Activated naive CD4-positive, alpha-beta T cell (primary cell): ENCODE measurements at places on chromosomes 5 and 9.
A peak's percentile ranks its signal among the peaks of the same experiment; 100 is the strongest.

DNA sequence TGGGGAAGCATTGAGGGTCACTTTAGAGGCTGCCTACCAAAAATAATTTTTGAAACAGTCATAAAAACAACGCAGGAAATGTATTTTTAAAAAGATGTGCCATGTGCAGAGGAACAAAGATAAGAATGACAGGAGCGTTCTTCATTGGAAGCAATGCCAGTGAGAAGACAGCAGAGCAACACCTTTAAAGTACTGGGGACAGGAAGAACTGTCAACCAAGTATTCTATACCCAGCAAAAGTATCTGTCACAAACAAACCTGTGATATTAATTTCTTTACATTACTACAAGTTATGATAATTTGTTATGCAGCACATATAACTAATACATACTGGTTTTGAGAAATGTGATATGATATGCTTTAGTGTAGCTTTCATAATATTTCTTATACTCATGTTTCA is 675.6 kb downstream of the IRX1 start:
- DNase-seq: no peak

DNA sequence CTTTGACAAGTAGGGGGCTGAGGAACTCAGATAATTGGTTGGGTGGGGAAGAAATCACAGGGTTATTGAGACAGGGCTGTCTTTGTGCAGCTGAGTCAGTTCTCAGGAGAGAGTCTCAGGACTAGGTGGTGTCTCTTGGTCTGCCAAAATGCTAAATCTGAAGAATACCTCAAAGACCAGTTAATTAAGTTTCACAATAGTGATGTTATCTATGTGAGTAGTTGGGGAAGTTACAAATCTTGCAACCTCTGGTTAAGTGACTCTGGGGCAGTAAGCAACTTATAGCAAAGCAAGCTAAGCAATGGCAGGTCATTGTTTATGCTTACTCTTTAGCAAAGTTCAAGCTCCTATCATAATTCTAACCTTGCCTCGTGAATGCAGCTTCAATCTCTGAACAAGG is 53.6 kb downstream of the GIN1 start:
- DNase-seq: no peak

- no peak for DNase-seq
Measured at GRCh38 chr5:67808340-67808739, 407.2 kb upstream of the PIK3R1 start.

DNA sequence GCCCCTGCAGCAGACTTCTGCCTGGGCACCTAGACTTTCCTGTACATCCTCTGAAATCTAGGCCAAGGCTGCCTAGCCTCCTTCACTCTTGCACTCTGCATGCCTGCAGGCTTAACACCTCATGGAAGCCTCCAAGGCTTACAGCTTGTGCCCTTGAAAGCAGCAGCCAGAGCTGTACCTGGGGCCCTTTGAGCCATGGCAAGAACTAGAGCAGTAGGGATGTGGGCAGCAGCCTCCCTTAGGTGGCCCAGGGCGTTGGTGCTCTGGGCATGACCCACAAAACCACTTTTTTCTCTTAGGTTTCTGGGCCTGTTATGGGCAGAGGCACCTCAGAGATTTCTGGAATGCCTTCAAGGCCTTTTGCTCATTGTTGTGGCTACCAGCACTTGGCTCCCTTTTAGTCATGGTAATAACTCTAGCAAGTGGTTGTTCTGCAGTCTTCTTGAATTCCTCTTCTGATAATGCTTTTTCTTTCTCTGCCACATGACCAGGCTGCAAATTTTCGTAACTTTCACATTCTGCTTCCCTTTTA is 606.2 kb downstream of the TLE4 start:
- no peak for DNase-seq

DNA sequence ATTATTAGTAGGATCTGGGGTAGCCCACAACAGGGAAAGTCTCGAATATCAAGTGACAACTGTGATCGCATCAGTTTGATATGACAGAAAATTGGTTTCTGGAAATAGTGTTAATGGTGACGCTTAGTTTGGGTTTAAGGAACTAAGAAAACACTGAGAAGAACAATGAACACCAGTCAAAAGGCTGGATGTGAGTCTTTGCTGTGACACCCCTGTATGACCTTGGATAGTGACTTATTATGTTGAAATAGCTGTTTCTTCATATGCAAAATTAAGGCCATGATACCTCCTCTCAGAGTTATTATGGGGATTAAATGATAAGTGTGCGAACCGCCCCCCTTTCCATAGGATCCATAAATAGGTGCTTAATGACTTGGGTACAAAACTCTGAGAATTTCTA is 926 bp downstream of the DNAJC25 start:
- no peak for DNase-seq

- DNase-seq: no peak
Measured at GRCh38 chr5:69292306-69292705, 40.3 kb downstream of the CCDC125 start.

DNA sequence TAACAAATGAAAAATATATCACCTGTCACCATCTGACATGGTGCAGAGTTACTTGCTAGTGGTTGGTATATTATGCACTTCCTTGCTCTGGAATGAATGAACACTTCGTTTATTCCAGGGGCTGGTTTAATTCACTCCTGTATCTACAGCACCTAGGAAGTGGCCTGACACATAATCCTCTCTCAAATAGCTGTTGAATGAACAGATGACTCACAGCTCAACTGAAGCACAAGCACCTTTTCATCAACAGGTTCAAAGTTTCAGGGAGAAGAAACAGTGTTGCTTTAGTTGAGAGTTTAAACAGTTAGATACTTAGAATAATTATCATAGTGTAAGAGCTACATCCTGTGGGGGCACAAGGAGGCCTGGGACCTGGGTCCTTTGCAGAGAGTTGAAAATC is 135.0 kb upstream of the DAP start:
- no peak for DNase-seq

- no peak for DNase-seq
Measured at GRCh38 chr5:36301858-36302603, at the start of gene RANBP3L. RANBP3L (minus strand) TSS chr5:36301902; CDS start chr5:36301416, 486 bp downstream.

GRCh38 chr5:43649256-43649655 is 46.3 kb downstream of the NNT start:
- no peak for DNase-seq

DNA sequence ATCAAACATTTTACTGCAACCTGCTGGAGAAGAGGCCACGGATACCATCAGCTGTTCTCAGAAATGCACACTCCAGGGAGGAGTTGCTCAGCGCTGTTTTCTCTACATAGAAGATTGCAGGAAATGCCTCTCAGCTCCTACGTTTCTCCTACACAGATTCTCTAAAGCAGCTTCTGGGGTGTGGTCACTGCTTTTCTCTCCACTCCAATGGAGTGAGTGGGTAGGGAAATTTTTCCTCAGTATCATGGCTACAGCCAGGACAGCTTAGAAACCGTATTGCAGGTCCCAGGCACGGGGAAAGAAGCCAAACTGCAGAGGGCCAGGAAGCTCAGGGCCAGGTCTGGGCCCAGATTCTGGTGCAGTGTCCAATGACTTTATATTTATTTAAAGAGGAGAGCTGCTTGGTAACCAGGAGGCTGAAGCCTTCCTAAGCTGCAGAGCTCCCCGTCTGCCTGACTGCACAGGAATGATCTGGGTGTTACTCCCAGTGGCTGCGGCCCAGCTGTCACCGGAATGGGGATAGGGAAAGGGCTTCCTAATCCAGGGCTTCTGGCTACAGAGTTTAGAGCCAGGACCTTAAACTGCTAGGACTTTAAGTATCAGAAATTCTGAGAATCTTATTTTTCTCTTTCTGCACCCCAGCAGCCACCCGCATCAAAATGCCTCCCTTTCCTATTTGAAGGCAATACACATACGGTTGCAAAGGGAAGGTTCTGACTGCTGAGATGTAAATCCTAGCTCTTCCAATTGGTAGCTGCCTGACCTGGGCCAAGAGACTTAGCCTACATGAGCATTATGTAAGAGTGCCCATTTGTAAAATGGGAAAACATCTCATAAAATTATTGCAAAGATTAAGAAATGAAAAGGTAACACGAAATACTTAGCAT is 1.4 kb upstream of the SPTAN1 start:
- DNase-seq: no peak

- DNase-seq: no peak
Measured at GRCh38 chr5:109028608-109029299, 281.1 kb downstream of the FER start.

DNA sequence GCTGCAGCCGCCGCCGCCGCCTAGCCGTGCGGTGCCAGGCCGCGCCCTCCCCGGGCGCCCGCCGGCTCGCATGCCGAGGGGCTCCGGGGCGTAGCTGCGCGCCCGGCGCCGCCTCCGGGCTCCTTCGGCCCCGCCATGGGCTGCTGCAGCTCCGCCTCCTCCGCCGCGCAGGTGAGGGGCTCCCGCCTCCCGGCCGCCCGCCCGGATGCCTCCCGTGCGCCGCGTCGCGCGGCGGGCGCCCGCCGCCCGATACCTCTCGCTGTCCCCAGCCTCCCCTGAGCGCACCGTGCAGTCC is 230 bp downstream of the SLC44A1 start:
- no peak for DNase-seq

GRCh38 chr5:95986001-95986400 is 24.4 kb upstream of the ELL2 start:
- DNase-seq: no peak

- no peak for DNase-seq
Measured at GRCh38 chr5:72407541-72407940, 87.4 kb downstream of the PTCD2 start.

DNA sequence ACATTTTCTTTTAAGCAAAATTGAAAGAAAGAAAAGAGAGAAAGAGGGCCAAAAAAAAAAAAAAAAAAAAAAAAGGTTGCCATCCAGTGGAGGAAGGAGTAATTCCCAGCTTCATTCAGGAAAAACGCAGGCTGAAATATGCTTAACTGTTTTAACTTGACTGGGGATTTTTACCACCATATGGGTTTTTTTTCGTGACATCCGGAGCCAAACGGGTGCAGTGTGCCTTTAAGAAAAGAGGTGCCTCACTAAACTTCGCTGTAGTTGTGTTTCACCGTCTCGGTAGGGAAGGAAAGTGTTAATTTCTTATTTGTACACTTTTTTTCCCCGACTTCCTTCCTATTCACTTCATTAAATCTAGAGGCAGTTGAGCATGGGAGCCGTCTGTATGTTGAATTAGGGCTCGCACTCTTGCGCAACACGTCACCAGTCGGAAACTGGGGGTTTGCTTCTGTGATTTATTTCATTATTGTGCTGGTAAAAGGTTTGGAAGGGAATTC is 143.0 kb downstream of the SMARCA2 start:
- DNase-seq: no peak

DNA sequence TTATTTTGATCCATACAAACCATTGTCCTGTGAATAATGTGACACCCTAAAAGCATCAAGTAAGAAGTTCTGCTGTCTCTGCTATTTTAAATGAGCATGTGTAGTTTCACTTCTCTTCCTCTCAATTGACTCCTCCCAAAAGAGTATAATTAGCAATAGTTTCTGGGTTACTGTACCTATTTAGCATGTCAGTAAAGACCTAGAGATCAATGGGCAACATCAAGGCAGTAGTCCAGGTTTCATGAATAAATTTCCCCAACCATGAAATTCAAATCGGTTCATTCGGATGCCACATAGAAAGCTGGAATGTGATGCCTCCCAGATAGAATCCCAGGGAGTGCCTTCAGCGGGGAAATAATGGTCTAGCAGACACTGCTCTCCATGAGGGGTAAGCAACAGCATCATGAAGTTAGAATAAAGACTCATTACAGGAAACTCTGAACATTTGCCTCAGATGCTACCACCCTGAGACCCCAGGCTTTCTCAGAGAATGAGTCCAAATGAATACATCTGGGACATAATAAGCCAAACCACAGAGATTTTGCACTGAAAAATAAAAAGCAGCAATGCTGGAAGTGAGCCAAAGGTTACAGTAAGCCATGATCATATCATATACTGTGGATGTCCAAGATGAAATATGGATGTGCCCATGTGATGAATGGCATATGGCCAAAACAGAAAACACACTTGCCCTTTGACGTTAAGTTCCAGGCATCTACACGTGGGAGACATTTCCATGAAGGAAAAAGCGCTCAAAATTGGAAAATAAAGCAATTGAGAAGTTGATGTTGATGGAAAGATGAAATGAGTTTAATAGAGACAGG is 1107.0 kb upstream of the SEMA6A start:
- DNase-seq: no peak

GRCh38 chr5:180467028-180467975 is 26.9 kb upstream of the CNOT6 start:
- no peak for DNase-seq

- no peak for DNase-seq
Measured at GRCh38 chr5:35415309-35415708, 185.0 kb upstream of the PRLR start.

GRCh38 chr5:100446879-100447430 is 88.2 kb upstream of the FAM174A start:
- DNase-seq: no peak

- DNase-seq: no peak
Measured at GRCh38 chr5:147360816-147361215, 126.0 kb downstream of the STK32A start.

- DNase-seq: no peak
Measured at GRCh38 chr9:72925126-72925789, 27.6 kb downstream of the ALDH1A1 start.

DNA sequence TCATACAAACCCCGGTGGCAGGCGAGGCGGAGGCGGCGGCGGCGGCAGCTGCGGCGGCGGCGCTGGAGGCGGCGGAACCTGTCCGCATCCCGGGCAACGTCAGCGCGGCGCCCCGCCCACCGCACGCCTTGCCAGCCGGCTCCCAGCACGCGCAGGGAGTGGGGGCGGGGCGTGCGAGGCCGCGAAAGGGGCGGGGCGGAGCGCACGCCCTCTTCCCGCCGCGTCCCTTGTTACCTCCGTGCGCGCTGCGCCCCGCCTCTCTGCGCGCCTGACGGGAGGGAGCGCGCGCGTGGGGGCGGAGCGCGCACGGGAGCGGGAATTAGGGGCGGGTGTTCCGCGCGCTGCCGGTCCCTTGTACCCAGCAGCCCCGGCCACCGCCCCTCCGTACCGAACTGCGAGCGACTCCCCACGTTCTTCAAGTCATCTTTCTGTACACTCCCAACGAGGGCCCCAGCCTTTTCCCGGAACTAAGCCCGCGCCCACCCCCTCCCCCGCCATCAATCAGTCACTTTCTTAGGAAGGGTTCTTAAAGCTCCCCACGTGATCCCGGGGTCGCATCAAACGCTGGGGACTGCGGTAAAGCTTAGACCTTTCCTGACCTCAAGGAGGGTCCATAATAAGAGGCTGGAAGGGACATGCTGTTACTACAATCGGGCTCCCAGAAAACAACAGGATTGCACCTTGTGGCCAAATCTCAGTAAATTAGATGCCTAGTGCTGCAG is at the start of gene AGTPBP1:
Gene AGTPBP1, minus strand, starts transcription at position 80 of the 722 bp plus-strand sequence. CDS start 29,421 bp downstream, outside the sequence.
- DNase-seq: peak; percentile 91

- no peak for DNase-seq
Measured at GRCh38 chr9:106862821-106863720, at the start of gene ZNF462. ZNF462 (plus strand) TSS chr9:106863166; CDS start chr9:106923384, 60,218 bp downstream.

GRCh38 chr9:135792268-135793128 is 90.5 kb downstream of the KCNT1 start:
- no peak for DNase-seq

- DNase-seq: no peak
Measured at GRCh38 chr5:150596313-150596712, 44.1 kb upstream of the SYNPO start.

DNA sequence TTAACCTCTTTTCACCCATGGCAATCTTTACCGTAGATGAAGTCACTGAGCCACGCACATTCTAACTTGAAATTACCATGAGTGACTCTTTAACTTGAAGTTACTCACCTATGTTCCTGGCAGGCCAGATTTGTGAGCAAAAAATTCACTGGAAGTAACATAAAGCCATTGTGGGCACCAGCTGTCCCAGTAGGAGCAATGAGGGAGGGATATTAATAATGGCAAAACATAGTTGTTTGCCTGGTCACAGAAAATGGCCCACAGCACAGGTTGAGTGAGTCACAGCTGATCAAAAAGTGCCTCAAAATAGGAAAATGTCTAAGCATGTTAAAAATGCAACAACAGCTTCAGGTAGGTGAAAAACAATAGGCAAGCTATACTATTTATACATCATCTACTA is 146.6 kb downstream of the EFNA5 start:
- DNase-seq: no peak
